ENCODE measurements at places on chromosomes 3 and 15.

GRCh38 chr3:111797171-111797615 is 61.9 kb upstream of the PHLDB2 start:
- peak; percentile 80 for DNase-seq

GRCh38 chr15:51649659-51650521 is 27.3 kb upstream of the DMXL2 start:
- peak; percentile 65 for DNase-seq

- DNase-seq: no peak
These were observed 303.4 kb downstream of the KBTBD8 start for GRCh38 chr3:67301556-67301955.

GRCh38 chr3:49434731-49435130 is 5.6 kb upstream of the NICN1 start:
- no peak for DNase-seq

- DNase-seq: no peak
These were observed 34.0 kb downstream of the ACSBG1 start for GRCh38 chr15:78200276-78200930.

GRCh38 chr3:106750092-106750491 is 627.1 kb upstream of the CCDC54 start:
- no peak for DNase-seq

- no peak for DNase-seq
These were observed 652.9 kb downstream of the MAGI1 start for GRCh38 chr3:65385805-65386204.

DNA sequence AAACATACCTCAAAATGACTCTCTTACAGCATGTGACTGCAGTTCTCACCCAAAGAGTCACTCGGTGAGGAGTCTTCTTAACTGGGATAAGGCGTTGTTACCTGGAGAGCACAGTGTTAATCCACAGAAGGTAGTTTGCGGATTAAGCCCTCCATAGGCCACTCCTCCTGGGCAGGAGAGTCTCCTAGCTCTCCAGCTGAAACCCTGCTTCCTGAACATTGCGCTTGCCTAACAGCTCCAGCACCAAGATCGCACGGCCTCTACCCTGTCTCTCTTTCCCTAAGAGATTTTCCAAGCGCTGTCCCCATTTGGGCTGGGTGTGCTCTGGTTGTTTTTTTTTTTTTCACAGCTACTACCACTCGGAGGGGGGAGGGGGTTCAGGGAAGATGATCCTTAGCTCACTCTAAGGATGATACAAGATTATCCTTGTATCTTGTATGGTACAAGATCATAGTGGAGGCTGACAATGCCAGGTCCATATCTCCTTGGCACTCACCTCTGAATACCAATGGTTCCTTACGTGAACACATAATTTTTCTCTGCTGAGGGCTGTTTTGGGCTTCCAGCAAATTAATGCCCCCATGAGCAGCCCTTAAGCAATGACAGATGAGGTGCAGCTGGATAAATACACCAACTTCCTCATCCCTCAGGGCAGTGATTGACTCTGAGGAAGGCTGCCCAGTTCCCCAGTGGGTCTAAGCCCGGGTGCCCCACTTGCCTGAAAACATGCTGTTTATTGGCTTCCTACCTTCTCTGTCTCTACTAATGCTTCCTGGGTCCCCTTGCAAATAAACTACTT is 185.2 kb upstream of the TSC22D2 start:
- no peak for DNase-seq

DNA sequence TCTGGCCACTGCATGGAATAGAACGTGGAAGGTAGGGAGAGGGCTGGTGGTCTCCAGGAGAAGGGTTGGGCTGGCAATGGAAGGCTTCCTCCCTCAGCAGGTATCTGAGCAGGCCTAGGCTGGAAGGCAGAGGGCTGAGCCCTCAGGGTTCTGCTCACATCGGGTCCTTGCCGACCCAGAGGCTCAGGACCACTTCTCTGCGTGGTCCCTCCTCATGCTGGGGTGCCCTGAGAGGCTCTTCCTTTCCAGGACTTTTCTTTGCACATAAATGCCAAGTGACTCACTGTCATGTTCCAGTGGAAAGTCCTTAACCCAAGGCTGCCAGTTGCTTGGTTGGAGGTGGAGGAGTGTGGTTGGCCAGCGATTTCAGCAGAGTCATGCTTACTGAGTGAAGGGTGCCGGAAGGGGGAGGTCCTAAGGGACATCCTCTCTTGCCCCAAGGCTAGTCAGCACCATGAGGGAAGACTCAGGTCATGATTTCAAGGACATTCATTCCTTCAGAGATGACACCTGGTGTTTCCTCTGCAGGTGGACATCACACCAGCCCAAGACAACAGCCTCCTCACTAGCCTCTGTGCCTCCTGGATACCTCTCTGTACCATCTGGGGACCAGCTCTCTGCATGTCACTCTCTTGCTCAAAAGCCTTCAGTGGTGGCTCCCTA is 8.2 kb downstream of the SLC6A6 start:
- peak; percentile 86 for DNase-seq

GRCh38 chr3:194761384-194761783 is 75.7 kb downstream of the FAM43A start:
- no peak for DNase-seq

DNA sequence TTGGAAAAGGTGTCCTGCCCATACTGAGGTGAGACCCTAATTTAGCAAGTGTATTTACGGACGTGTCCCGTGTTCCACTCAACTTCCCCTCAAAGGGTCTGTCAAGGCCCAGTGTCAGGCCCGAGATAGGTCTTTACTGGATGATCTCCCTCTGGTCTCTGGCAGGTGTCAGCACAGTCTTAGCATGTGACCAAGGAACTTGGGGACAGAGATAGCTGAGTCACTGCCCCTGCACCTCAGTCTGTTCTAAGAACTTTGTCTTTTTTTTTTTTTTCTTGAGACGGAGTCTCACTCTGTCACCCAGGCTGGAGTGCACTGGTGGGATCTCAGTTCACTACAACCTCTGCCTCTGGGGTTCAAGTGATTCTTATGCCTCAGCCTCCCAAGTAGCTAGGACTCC is 32.1 kb upstream of the ALPK3 start:
- no peak for DNase-seq

DNA sequence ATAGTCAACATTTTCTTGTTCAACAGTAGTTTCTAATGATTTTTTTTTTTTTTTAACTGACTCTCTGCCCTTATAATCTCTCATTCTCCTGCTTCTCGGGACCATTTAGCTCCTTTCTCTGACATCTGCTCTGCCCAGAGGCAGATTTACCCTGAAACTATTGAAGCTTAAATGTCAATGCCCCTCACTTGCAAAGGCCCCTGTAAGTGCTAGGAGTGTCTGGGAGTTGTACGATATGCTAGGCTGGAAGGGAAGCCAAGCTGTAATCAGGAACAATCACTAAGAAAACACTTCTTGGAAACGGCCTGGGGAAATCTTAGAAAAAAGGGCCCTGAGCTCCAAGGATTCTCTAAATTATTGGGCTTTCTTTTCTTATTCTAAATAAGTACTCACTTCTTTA is 5.8 kb upstream of the PLOD2 start:
- DNase-seq: no peak
